H1 (cell line): ENCODE measurements at places on chromosomes 5 and 9.

DNA sequence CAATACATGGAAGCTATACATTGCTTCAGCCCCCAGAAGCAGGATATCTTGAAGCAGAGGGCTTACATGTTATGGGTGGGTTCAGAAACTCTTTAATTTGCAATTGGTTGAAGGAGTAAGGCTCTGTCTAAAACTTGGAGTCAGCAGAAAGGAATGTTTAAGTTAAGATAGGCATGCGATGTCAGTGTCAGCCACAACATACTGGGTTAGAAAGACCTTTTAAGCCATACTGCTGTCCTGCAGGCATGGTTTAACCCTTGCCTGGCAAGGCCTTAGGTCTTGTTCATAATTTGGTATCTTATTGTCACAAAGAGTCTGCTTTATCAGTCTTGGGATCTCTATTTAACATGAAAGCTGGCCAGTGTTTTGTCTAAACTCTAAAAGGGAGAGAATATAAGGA lies 1619.6 kb upstream of the WWC1 start:
- H3K4me1 ChIP-seq: peaks cover 7% of the 10 kb centered on the region
- no peak overlapping the region for H3K4me3 ChIP-seq
- H3K27me3 ChIP-seq: no peaks in the 10 kb centered on the region
- no peak for DNase-seq
- no peaks in the 10 kb centered on the region for H3K36me3 ChIP-seq
- no peak overlapping the region for H3K27ac ChIP-seq

DNA sequence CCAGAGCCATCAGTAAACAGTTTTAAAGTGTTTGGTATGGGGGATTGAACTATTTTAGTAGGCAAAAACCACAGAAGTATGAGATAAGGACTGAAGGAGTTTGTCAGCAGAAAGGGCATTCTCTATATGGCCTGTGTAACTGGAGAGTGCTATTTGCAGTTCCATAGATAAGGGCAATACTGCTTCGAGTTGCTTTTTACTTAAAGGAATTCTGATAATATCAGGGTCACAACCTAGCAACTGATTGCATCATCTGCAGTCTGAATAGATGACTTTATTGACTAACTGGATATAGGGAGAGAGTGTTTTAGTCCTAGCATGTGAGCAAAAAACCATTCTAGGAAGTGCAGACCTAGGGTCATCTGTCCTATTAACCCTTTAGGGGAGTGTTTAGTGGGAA lies 645.2 kb upstream of the PTPRD start:
- H3K27me3 ChIP-seq: no peaks in the 10 kb centered on the region
- H3K27ac ChIP-seq: no peak overlapping the region
- no peaks in the 10 kb centered on the region for H3K4me1 ChIP-seq
- no peak overlapping the region for H3K4me3 ChIP-seq
- H3K36me3 ChIP-seq: no peaks in the 10 kb centered on the region
- DNase-seq: no peak

DNA sequence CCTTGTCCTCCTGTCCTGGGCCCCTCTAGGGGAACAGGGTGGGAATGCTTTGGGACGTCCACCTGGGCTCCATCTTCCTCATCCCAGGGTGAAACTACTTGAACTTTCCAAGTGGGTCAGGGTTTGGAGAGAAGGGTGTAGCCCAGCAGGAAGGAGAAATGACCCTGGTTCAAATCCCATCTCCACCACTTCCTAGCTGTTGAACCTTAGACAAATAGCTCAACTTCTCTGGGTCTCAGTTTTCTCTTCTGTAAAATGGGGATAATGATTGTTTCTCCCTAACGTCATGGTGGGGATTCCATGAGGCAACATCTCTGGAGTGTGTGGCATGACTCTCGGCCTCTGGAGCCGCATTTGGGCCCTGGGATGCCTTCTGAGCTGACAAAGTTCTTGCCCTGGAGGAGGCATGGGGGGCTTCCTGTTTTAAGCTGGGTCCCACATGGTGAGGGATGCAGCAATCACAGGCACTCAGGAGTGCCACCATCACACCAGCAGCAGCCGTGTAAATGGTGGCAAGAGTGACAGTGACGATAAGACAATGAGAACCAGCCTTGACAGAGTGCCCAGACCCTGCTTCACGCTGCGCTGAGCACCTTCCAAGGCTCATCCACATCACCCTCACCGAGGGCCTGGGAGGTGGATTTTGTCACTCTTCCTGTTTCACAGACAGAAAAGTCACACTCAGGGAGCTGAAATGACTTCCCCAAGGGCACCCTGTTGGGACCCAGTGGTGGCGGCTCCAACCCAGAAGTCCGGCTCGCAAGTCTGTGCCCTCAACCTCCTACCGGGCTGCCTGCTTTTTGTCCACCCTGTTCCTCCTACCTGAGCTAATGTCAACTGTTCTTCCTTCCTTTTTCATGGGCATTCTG lies 69.5 kb upstream of the IER5L start:
- no peak for DNase-seq
- H3K36me3 ChIP-seq: no peaks in the 10 kb centered on the region
- H3K27me3 ChIP-seq: no peaks in the 10 kb centered on the region; the same call in 1 of the 2 replicates
- no peaks in the 10 kb centered on the region; the same call in 1 of the 2 replicates for H3K4me1 ChIP-seq
- H3K4me3 ChIP-seq: no peak overlapping the region
- no peak overlapping the region for H3K27ac ChIP-seq

DNA sequence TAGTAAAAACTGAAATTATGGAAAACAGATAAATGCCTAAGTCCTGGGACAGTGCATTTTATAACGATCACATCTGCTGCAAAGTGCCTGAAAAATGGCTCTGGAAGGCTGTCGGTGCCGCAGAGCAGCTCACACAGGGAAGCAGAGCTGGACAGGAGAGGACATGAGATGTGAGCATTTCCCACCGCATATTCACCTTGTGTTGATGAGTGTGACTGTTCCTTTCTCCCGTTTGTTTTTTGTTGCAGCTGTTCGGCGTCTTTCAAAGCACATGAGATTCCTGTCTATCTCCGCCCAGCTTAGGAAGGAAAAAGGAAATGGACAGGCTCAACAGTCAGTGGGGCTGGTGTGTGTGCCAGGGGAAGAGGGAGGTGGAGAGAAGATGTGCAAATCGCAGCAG lies 164.9 kb upstream of the SEMA6A start:
- DNase-seq: no peak
- no peak overlapping the region for H3K27ac ChIP-seq
- no peaks in the 10 kb centered on the region for H3K27me3 ChIP-seq
- no peaks in the 10 kb centered on the region for H3K36me3 ChIP-seq
- no peak overlapping the region for H3K4me3 ChIP-seq
- H3K4me1 ChIP-seq: no peaks in the 10 kb centered on the region

GRCh38 chr5:36957953-36958537 lies 81.5 kb downstream of the NIPBL start:
- H3K4me3 ChIP-seq: no peak overlapping the region
- H3K4me1 ChIP-seq: no peaks in the 10 kb centered on the region
- no peaks in the 10 kb centered on the region; the same call in 1 of the 2 replicates for H3K36me3 ChIP-seq
- H3K27me3 ChIP-seq: no peaks in the 10 kb centered on the region
- H3K27ac ChIP-seq: no peak overlapping the region

DNA sequence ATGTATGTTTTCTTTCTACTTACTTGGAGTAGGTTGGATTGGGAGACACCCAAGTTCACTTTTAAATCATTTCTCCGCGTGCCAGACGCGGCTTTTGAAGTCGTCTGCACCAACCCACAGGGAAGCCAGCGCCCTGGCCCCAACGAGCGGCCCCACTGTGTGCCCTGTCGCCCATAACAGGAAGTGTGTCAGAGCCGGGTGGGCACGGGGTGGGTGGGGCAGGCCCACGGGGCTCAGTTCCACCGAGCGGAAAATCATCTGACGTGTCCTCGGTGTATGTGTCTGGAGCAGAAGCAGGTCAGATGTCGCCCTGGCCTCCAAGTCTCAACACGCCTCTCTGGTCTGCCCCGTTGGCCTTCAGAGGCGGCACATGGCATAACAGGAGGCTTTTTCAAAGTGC lies 22.7 kb upstream of the SMIM23 start:
- no peak overlapping the region for H3K4me3 ChIP-seq
- no peaks in the 10 kb centered on the region for H3K4me1 ChIP-seq
- no peak for DNase-seq
- no peaks in the 10 kb centered on the region for H3K27me3 ChIP-seq

DNA sequence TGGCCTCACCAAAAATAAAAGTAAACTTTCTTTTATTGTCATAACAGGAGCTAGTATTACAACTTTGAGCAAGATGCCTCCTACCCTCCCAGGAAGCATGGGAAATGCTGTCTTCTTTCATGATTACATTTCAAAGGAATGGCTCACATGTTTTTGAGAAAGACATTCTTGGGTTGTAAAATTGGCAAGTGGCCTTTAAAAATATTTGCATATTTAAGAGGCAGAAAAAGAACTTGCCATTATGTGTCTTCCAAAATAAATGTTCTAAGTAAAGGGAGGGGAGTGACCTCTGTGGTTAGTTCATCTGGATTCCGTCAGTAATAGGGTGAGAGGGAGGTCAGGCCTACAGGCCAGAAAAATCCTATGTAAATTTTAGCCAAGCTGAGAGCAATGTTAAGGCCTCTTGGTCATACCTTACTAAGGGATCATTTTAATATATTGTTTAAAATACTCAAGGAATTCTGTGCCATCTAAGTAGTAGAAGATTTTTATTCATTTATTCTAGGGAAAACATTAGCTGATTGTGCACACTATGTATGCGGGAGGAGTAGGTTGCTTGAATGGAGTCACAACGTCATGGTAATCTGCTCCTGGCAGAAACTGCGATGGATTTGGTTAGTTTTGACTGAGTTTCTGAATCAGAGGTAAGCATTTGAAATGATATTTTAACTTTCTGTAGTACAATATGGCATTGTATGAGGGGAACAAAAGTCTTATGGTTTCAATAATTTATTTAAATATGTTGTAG lies 1485.7 kb upstream of the CDH9 start:
- no peak overlapping the region for H3K4me3 ChIP-seq
- DNase-seq: no peak
- H3K27me3 ChIP-seq: no peaks in the 10 kb centered on the region

- no peak overlapping the region for H3K27ac ChIP-seq
- no peaks in the 10 kb centered on the region for H3K36me3 ChIP-seq
- DNase-seq: no peak
- H3K4me1 ChIP-seq: no peaks in the 10 kb centered on the region
- H3K4me3 ChIP-seq: no peak overlapping the region
These were observed 290.8 kb downstream of the ATPSCKMT start for GRCh38 chr5:9958914-9959313.

- no peaks in the 10 kb centered on the region for H3K36me3 ChIP-seq
- no peak for DNase-seq
- no peak overlapping the region for H3K27ac ChIP-seq
These were observed 14.6 kb downstream of the SMARCA2 start for GRCh38 chr9:2029666-2030170.

DNA sequence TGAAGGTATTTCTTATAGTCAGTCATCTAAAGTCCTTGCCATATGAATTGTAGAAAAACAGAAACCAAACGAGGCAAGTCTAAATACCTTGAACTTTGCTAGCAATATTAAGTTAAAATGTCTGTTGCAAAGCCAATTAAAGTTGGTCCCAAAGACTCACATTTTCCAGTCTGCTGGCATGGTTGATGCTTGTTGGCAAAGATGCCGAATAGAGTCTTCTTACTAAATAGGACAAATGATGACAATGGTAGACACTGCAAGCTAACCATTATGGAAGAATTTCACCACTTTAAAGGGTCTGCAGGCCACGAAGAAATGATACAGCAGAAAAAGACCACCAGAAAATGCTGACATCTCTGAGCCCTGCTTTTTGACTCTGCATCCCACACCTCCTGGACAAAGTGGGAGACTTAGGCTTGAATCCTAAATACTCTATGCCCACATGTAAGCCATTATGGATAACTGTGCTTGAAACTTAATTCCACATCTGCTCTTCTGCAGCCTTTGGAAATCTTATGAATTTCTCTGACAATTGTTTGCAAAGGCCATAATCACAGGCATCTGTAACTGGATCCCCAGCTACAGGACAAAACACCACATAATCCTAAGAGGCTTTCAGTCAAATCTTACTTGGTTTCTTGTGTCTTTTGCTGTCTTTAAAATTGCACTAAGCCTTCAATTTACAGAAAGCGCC lies 61.3 kb downstream of the LHFPL2 start:
- DNase-seq: no peak
- H3K27me3 ChIP-seq: no peaks in the 10 kb centered on the region
- peaks cover 7% of the 10 kb centered on the region for H3K36me3 ChIP-seq
- no peak overlapping the region for H3K4me3 ChIP-seq
